Activated CD8-positive, alpha-beta memory T cell treated with anti-CD3 and anti-CD28 coated beads for 4 hours (primary cell): ENCODE measurements at places on chromosomes 6 and 20.

DNA sequence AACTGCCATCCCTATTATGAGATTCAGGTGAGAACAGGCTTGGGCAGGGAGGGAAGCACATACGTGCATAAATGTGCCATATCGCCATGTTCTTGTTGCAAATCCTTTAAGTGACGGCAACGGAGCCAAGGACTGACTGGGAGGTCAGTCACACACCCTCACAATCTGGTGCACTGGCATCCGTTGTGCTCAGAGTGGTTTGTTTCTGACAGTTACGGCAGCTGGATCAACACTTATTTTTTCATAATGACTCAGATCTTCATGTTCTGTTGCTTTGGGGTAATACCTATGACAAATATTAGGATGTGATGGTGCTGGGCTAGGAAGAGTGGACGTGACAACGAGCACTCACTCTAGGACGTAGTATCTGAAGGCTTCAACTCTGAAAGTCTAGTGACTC lies 56.2 kb upstream of the PREP start:
- no peak for DNase-seq

DNA sequence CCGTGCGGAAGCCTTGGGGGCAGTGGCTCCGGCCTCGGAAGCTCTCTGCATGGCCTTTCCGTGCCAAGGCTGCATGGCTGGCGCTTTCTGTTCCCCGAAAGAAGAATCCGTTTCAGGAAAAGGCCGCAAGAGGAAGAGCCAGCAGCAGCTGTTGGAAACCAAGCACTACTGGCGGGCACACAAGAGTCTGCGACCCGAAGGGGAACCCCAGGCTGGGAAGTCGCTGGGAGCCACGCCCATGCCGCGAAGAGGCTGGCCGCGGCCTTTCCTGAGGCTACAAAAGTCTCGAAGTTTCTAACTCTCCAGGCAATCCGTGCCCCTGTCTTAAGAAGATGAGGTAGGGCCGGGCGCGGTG lies at the start of gene CGAS:
TSS of gene CGAS (minus strand) at position 191 of the 355 bp plus-strand sequence. CDS start at position 75, 116 bp downstream.
- peak; percentile 56 for DNase-seq

- no peak for DNase-seq
Observed at GRCh38 chr6:499617-500016, 108.1 kb downstream of the IRF4 start.

GRCh38 chr6:35719830-35720733 lies 16.8 kb upstream of the ARMC12 start:
- DNase-seq, result no peak

DNA sequence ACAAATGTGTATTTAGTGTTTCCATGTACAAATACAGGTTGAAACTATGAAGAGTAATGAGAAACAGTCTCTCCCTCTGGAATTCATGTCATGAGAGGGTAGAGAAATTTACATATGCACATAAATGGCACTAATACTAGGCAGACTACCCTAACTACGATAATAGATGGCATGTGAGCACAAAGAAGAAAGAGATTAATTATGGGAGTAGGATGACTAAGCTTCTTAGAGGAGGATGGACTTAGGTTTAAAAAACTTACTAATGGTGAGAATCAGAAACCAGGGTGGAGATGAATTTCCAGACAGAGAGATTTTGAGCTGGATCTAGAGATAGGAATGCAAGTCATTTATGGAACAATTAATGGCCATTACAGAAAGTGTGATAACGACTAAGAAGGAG lies 225.3 kb upstream of the HTR1E start:
- no peak for DNase-seq

- DNase-seq, result no peak
Observed at GRCh38 chr6:169844946-169845345, 93.5 kb downstream of the ERMARD start.

DNA sequence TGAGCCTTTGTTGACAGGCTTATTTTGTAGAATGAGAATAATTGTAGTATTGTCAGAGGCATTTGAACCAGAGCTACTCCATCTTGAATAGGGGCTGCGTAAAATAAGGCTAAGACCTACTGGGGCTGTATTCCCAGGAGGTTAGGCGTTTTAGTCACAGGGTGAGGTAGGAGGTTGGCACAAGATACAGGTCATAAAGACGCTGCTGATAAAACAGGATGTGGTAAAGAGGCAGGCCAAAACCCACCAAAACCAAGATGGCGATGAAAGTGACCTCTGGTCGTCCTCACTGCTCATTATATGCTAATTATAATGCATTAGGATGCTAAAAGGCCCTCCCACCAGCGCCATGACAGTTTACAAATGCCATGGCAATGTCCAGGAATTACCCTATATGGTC lies 82.7 kb downstream of the PFDN4 start:
- DNase-seq, result no peak

- no peak for DNase-seq
Observed at GRCh38 chr6:170439366-170440361, 113.4 kb downstream of the PSMB1 start.
